ENCODE measurements at places on chromosomes 1 and 21. TPM values are rescaled to one million over a fixed set of nuclear protein-coding genes. Genes with fewer than 3 reads are reported as not detected.

Gene LEPROT
- polyA plus RNA-seq, result 70.4 TPM

GRCh38 chr1:228162286-228163006 lies 3.2 kb upstream of the IBA57 start:
- no peak for DNase-seq

DNA sequence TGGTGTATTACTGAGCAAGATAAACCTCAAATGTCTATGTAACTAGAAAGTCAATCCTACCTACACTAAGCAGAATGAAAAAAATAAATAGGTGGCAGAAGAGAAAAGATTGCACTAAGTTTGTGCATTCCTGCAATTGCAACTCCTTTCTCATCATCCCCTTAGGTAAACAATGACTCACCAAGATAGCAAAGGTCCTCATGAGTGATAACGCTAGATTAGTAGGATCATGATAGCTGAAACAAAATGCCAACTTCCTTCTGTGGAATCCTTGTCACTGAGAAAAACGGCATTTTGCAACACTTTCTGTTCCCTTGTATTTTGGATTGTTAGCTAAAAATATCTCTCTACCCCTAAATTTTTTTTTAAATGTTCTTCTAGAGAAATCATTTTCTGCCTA lies 20.0 kb upstream of the FCER1A start:
- no peak for DNase-seq

GRCh38 chr1:78683079-78683478 lies 33.4 kb downstream of the IFI44 start:
- no peak for DNase-seq

GRCh38 chr1:44074415-44074814 lies 43.2 kb upstream of the SLC6A9 start:
- DNase-seq, result no peak

Data from muscle of back (tissue), 13 donors.